ENCODE measurements at places on chromosomes 16 and 17.
A peak's percentile ranks its signal among the peaks of the same experiment; 100 is the strongest.

DNA sequence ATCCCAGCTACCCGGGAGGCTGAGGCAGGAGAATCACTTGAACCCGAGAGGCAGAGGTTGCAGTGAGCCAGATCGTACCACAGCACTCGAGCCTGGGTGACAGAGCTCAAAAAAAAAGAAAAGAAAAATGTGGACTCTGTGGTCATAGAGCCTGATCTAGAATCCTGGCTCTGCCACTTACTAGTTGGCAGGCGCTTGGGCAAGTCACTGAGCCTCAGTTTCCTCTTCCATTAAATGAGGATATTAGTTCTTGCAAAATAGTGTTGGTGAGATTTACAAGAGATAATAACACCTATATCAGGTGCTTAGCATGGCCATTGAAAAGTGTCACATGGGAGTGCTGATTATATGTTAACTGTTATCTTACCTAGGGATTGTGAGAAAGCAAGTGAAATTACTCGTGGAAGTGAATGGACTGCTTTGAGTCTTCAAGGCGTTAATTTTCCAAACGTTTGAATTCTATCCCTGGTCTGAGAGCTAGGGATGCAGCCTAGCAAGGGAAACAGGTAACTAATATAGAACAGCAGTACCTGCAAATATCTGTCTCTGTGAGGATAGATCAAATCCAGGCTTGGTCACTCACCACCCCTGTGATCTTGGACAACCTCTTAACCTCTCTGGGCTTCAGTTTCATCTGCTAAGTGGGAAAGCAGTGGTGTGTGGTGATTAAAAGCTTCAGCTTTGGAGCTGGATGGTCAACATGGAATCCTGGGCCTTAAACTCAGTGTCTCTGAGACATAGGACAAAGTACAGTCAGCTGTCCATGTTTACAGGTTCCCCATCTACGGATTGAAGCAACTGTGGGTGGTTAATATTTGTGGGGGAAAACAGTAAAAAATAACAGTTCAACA, 953 bp upstream of the NSMCE1 start:
- no peaks in the 10 kb centered on the region for H3K4me1 ChIP-seq
- H3K36me3 ChIP-seq = no peaks in the 10 kb centered on the region
- no peak for DNase-seq
- H3K4me3 ChIP-seq = no peak overlapping the region

- H3K36me3 ChIP-seq = no peaks in the 10 kb centered on the region
- H3K27me3 ChIP-seq = no peaks in the 10 kb centered on the region
- H3K4me1 ChIP-seq = peaks cover 11% of the 10 kb centered on the region
- DNase-seq = no peak
These were observed 5.4 kb upstream of the CYLD start for GRCh38 chr16:50736448-50736847.

GRCh38 chr17:19714542-19715411, 1.6 kb downstream of the SLC47A2 start:
- no peak for DNase-seq
- no peak overlapping the region for H3K27ac ChIP-seq
- H3K27me3 ChIP-seq = no peaks in the 10 kb centered on the region
- H3K4me1 ChIP-seq = no peaks in the 10 kb centered on the region

DNA sequence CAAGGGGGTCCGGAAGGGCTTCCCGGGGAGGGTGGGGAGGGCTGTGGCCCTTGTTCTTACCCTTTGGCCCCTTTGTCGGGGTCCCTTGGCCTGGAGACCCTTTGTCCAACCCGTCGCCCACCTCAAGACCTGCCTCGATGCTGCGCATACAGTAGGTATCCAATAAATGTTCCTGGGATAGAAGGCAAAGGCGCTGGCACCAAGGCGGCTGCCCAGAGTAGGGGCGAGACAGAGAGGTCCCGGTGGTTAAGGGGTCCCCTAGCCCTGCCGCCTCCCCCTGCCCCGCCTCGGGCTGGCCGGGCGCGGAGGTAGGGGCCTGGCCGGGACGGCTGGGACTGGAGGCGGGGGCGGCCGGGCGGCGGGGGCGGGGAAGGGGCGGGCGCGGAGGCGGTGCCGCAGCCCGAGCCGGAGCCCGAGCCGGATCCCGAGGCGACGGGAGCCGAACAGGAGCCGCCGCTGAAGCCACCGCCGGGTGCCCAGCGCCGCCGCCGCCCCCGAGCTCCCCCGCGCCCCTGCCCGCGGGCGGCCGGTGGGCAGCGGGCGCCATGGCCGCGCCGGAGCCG, at the start of gene NHERF2:
NHERF2 (plus strand) TSS at position 442 of the 563 bp plus-strand sequence; CDS start at position 546, 104 bp downstream.
- DNase-seq = peak; percentile 31
- no peaks in the 10 kb centered on the region for H3K36me3 ChIP-seq
- H3K4me3 ChIP-seq = peak within 1 kb of the TSS; percentile 45
- H3K27ac ChIP-seq = no peak within 1 kb of the TSS

- no peak for DNase-seq
- no peaks in the 10 kb centered on the region for H3K36me3 ChIP-seq
- H3K4me1 ChIP-seq = no peaks in the 10 kb centered on the region
- no peak overlapping the region for H3K4me3 ChIP-seq
- H3K27ac ChIP-seq = no peak overlapping the region
- no peaks in the 10 kb centered on the region for H3K27me3 ChIP-seq
These were observed 21.4 kb downstream of the TOM1L2 start for GRCh38 chr17:17950806-17951205.

- H3K36me3 ChIP-seq = no peaks in the 10 kb centered on the region
- no peak overlapping the region for H3K27ac ChIP-seq
- no peaks in the 10 kb centered on the region for H3K27me3 ChIP-seq
- no peak for DNase-seq
- H3K4me1 ChIP-seq = no peaks in the 10 kb centered on the region
These were observed 45.1 kb downstream of the RGS9 start for GRCh38 chr17:65182233-65182632.

DNA sequence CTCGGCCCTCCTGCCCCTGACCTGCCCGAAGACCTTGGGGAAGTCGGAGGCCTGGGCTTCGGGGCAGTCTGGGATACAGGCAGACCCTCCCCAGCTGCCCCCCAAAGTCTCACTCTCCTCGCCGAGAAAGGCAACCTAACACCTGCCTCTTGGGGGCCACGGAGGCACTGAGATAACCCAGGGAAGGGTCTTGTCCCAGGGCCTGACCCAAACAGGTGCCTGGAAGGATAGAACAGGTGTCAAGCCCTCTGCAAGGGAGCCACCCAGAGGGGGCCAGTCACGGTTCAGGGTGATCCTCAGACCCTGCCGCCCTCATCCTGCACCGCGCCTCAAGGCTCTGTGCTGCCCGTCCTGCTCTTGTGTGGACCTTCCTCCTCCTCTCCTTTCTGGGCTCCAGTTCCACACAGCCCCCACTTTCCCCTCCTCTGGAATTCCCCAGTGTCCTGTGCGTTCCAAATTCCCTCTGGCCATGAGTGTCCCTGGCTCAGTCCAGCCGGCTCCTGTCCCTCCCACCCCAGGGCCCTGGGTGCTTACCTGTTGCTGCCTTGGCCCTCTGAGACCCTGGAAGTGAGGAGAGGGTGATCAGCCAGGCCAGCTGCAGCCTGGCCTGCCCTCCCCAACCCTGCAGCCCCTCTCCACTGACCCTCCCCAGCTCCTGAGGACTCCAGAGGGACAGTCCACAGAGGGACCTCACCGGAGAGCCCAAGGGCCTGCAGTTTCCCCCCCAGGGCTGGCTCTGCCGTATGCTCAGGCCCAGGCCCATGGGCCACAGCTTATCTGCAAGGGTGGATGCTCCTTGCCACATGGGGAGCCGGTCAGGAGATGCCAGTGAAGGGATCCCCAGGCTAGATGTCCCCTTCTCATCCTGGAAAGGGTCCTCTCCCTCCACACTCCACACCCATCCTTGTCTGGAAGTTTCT, 3.8 kb downstream of the PRSS27 start:
- no peaks in the 10 kb centered on the region for H3K36me3 ChIP-seq
- H3K27ac ChIP-seq = no peak overlapping the region

DNA sequence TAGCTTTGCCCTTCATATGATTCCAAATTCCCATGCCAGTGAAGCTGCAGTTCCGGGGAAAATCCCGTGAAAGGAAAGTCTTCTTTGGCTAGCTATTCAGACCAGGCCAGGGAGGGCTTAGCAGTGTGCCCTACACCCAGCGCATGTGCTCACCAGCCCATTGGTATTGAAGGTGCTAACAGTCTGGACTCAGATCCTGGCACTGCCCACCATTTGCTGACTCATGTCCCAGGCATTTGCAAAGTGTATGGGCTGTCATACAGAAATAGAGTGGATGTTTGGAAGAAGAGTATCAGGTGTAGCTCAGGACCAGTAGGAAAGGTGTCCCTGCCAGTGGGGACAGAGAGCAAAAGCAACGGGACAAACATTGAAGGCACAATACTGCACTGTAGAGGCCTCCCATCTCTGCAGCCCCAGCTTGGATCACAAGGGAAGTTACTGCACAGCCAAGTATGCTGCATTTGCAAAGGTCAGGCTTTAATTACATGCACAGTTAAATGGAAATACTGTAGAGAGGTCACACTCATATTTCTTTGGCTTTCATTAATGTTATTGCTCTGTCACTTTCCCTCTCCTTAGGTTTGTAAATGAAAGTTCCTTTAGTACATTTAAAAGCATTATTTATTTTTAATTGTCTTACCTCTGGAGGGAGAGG, 220.0 kb downstream of the IRX3 start:
- no peak overlapping the region for H3K27ac ChIP-seq
- no peak overlapping the region for H3K4me3 ChIP-seq
- H3K36me3 ChIP-seq = no peaks in the 10 kb centered on the region
- peaks cover 48% of the 10 kb centered on the region for H3K4me1 ChIP-seq
- no peak for DNase-seq

DNA sequence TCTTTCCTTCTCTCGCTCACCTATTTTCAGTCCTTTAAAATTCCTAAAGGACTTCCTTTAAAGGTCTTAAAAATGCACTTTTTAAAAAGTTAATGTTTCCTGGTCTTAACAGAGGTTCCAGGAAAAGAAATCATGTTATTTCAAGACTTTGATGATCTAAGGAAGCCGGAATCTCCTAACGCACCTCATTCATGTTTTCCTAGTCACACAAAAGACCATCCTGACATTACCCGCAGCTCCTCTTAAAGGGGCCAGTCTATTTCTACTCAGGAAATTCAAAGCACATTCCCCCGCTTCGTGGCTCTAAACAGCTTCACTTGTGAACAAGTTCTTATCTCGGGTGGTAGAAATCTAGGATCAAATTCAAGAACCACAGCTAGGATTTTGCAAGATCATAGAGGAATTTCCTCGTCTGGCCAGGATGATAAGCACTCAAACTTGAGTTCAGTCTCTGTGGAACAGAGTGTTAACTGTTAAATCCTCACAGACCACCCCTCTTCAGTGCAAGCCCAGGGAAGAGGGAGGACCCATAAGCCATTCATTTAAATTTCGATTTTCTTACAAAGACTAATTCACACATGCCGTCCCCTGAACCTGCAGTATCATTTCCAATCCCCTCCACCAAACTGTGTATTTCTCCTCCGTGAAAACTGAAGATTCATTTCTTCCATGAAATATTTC, 137.1 kb upstream of the AXIN2 start:
- H3K27me3 ChIP-seq = no peaks in the 10 kb centered on the region
- no peak overlapping the region for H3K4me3 ChIP-seq
- H3K4me1 ChIP-seq = peaks cover 21% of the 10 kb centered on the region
- peak; percentile 93 for DNase-seq

DNA sequence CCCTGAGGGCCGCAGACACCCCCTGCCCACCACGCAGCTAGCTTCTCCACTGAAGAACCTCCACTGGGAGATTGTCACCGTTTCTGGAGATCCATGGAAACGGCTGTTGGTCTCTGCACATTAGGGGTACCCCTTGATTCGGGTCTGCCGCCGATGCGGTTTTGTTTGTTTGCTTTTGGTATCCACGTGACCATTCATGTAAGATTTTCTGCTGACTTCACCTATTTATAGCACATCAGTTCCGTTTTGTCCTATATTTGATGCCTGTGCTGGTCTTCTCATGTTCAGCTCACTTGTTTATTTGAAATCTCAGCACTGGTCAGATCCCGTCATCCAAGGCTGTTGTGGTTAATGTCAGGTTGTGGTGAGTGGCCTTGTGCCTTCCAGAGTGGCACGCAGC, 21.1 kb downstream of the CRAMP1 start:
- DNase-seq = no peak
- H3K4me3 ChIP-seq = no peak overlapping the region
- peaks cover 40% of the 10 kb centered on the region for H3K36me3 ChIP-seq
- no peak overlapping the region for H3K27ac ChIP-seq
- no peaks in the 10 kb centered on the region for H3K4me1 ChIP-seq

DNA sequence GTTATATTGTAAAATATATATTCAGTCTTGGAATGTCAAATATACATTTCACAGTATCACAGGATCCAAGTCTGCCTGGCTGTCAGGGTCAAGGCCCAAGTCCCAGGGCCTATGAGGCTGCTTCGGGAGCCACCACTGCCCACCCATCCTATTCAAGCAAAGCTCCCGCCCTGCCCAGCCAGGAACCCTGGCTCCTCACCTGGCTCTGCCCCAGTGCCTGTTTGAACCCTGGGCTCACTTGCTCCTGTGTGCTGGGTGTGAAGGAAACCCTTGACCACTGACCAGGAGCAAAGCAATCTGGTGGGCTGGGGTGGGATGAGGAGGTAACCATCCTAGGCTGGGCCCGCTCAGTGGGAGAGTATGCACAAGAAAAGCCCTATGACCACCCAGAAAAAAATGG, 27.0 kb downstream of the ITGAE start:
- H3K27me3 ChIP-seq = no peaks in the 10 kb centered on the region
- H3K4me3 ChIP-seq = no peak overlapping the region
- DNase-seq = no peak
- H3K36me3 ChIP-seq = no peaks in the 10 kb centered on the region
- H3K4me1 ChIP-seq = no peaks in the 10 kb centered on the region
- no peak overlapping the region for H3K27ac ChIP-seq

GRCh38 chr17:62162898-62163297, 97.8 kb upstream of the MED13 start:
- no peaks in the 10 kb centered on the region for H3K4me1 ChIP-seq
- no peak overlapping the region for H3K4me3 ChIP-seq
- no peak for DNase-seq

DNA sequence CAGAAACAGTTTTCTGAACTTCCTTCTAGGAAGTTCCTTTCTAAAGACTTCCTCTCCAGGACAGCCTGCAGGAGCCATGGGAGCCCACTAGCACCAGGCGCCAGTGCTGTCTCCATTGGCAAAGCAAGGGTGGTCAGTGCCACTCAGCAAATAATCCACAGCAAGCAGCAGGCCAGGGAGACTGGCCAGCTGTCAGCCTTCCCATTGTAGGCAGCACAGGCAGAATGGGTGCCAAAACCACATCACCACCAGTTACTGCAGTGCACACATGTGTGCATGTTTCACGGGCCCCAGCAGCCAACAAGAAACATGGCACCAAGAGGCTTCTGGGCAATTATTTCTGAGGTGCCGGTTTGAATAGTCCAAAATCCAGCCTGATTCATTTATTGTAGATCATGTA, 26.7 kb downstream of the DNASE1 start:
- H3K27ac ChIP-seq = no peak overlapping the region
- no peak for DNase-seq
- H3K36me3 ChIP-seq = peaks cover 52% of the 10 kb centered on the region

Data from cardiac muscle cell (in vitro differentiated cells and primary cell).